ENCODE measurements at places on chromosomes 6 and 20.

GRCh38 chr20:47991875-47992488 lies 206.7 kb upstream of the SULF2 start:
- DNase-seq: no peak

- DNase-seq: no peak
These were observed 25.1 kb downstream of the SERPINB9 start for GRCh38 chr6:2877960-2878359.

DNA sequence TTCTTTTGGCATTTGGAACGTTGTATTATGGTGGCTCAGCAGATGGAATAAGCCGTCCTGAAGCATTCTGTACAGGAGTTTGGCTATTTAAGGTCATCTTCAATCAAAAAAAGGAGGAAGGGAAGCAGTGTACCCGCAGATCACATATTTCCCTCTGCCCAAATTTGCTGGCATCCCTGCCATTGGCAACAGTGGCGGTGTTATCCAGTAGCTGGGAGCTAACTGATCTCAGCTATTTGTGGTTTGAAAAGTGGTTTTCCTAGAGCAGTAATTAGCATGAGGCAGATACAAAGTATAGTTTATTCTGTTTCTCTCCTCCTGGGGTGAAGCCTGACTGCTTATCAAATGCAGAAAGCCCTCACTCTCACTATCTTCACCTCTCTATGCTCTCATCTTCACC lies 576.8 kb downstream of the QKI start:
- DNase-seq: no peak

- peak; percentile 36 for DNase-seq
These were observed 2.2 kb downstream of the HIVEP2 start for GRCh38 chr6:142942805-142943227.

- DNase-seq: no peak
These were observed 126.8 kb upstream of the BEND6 start for GRCh38 chr6:56827908-56828649.

DNA sequence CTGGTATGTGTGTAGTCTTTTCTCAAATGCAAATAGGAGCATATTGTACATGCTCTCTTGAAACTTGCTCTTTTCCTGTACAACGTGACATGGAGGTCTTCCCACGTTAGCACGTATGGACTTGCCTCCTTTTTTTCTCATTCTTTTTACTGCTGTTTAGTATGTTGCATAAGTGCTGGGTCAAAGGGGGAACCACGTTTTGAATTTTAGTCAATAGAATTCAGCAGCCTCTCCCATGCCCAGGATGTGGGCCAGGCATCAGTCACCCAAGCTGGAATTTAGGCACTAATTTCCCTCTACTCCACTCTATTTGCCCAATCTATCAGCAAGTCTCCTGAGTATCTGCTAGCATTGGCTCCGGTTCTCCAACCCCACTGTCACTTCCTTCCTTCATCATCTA lies 41.5 kb upstream of the RNF24 start:
- no peak for DNase-seq

GRCh38 chr20:32534661-32535240 lies 50.4 kb downstream of the NOL4L start:
- DNase-seq: no peak

DNA sequence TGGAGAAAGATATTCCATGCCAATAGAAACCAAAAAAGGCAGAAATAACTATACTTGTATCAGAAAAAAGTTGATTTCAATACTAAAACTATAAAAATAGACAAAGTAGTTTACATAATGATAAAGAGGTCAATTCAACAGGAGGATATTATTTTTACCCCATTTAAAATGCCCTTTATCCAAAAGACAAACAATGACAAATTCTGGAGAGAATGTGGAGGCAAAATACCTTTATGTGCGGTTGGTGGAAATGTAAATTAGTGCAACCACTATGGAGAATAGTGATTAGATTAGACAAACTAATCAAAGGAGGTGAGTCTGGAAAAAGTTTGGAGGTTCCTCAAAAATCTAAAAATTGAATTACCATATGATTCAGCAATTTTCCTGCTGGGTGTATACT lies 1262.3 kb downstream of the GRIK2 start:
- no peak for DNase-seq

DNA sequence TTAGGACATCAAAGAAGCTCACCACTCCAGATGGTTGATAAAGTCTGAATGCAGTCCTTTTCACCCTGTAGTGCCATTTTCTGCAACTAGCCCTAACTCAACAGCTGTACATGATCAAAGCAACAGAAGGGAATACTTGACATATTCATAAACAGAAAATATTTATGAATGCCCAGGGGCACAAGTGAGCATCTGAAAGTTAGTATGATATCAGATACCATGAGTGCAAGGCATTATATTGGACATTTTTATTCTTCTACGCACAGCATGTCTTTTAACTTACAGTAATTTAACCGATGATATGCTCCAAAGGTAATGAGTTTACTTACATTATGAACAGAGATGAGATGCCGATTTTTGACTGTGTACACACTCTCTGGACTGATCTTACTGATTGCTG lies 142.0 kb downstream of the MCHR2 start:
- no peak for DNase-seq

- DNase-seq: no peak
These were observed 65.5 kb downstream of the SOBP start for GRCh38 chr6:107555449-107555848.

DNA sequence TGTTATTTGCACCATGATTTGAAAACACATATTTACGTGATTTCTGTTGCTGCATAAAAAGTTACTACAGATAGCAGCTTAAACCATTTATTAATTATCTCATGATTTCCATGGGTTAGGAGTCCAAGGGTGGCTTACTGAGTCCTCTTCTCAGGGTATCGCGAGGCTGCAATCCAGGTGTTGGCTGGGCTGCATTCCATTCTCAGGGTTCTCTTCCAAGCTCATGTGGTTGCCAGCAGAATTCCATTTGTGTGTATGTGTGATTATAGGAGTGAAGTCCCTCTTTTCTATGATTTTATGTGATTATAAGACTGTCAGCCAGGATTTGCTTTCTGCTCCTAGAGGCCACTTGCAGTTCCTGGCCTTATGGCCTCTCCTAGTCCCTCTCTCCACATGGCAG lies 135.1 kb downstream of the FAM83B start:
- no peak for DNase-seq

GRCh38 chr20:51766994-51767866 lies 960 bp downstream of the ATP9A start:
- peak; percentile 94 for DNase-seq

- no peak for DNase-seq
These were observed 167.0 kb upstream of the MYLIP start for GRCh38 chr6:15961635-15962448.

DNA sequence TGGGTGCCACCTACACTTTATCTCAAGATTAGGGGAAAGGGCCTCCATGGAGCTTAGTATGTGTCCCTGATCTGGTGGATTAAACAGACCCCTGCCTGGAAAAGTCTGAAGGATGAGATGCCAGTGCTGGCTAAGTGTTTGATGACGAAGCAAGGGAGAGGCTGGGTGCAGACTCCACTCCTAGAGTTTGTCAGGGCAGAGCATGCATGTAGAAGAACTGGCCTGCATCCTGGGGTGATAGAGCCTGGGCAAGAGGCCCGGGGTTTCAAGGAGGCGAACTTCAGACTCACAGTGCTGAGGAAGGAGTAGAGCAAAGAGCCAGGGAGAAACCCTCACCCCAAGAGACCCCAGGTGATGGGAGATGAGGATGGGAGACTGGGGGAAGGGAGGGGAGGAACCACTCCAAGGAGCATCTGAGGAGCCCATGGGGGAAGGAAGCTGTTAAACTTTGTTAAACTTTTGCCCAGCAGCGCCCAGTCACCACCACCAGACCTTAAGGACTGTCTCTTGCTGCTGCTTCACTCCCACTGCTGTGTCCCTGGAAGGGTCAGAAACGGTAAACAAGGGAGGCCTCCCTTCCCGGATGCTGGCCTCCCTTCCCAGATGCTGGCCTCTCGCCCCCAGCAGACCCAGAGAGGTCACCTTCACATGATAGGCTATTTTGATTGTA lies 61.6 kb downstream of the RPRD1B start:
- no peak for DNase-seq
